ENCODE measurements at places on chromosomes 2 and 18.

DNA sequence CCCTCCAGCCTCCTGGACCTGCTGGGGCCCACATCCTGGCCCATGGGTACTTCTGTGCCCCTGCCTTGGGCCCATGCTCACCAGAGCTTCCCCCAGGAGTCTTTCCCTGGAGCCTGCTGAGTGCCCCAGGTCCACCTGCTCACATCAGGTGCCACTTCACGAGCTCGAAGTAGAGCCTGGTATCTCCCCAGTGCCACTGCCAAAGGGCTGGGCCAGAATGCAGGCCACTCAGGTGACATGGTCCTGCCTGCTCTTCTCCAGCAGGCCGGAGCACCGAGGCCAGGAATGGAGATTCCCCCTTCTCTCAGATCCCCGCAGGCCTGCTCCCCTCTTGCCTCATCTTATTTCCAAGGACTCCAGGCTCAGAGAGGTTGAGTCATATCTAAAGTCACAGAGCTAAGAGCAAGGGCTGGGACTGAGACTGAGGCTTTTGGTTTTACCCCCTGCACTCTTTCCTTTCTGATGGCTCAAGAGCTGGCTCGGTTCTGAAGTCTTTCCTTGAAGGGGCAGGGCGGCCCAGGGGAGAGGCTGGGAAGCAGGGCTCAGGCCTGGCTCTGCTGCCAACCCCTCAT, 79.2 kb downstream of the HS1BP3 start:
- no peak for DNase-seq

- peak; percentile 60 for DNase-seq
Observed at GRCh38 chr2:217166241-217166850, 306.5 kb upstream of the TNP1 start.

DNA sequence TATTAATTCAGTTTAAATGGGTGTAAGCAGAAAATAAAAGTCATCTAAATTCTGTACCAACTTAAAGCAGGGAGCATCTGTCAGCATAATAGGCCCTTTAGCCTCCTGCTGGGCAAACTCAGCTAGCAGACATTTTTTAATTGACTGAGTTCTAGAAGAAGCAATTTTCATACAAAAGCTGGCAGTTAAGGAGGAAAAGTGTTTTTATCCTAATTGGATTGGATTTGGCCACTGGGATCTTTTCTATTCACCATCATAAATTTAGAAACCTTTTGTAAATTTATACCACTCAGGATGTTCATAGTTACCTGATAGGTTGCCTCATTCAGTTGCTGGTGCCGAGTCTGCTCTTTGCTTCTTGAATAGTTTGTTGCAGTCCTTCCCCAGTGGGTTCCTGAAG, 262.7 kb upstream of the FSIP2 start:
- no peak for DNase-seq

DNA sequence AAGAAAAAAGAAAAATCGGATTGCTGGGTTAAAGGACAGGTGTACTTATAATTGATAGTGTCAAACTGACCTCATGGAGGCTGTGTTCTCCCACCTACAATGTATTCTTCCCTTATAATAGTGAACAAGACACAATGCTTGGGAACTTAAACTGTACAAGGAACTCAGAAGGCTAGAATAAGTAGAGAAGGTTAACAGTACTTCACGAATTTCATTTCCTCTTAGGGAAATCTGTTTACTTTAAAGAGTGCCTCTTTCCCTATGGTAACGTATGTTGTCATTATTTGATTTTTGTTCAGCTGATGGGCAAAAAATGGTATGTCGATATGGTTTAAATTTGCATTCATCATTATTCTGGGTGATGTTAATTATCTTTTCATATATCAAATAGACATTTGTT, 9.2 kb upstream of the HK2 start:
- no peak for DNase-seq

- DNase-seq: no peak
Observed at GRCh38 chr2:25358836-25359235, 17.1 kb upstream of the DNMT3A start.

DNA sequence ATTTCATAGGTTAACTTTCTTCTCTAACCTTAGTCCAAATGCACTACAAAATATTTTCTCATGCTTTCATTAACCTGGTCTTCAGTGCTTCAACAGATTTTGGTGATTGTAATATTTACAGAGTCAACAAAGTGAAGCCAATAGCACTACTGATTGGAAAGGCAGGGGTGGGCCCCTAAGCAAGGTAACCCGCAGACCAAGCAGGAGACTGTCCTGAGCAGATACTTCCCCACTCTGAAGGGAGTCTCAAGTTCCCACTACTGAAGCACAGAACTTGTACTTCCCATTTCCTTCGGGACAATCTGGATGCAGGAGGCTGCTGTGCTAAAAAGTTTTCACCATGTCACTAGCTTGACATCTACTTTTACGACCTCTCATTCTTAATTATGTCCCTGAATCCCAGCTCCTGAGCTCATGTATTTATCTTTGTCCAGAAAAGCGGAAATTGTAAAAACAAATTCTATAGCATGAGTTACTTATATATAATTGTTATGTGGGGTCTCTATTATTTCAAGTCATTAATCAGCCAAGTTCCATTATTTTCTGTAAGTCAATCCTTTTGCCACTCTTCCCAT, 311.6 kb upstream of the REV1 start:
- no peak for DNase-seq

DNA sequence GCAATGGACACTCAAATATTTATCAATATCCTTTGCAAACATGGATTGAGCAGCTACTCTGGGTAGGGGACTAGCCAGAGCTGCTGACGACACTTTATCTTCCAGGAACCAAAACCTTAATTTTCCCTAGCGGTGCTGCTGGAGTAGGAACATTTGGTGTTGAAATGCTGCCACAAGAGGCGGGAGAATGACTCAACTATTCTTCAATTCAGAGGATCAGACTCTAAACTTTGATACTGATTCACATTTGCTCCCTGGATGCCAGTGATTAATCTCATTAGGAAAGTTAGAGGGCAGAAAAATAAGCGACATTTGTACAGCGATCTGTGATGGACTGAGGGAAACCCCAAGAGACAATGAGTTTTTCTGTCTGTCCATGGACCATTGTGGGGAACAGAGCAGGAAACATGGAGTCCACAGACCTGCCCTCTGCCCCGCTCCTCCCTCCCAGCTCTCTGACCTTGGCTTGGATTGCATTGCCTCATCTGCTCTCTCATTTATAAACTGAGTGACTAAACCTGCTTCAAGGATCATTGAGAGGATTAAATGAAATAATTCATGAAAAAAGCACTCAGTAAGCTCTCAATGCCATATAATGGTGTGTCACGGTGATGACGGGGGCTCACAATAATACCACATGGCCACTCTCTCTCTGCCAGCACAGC, 12.6 kb upstream of the EPB41L3 start:
- peak; percentile 59 for DNase-seq

DNA sequence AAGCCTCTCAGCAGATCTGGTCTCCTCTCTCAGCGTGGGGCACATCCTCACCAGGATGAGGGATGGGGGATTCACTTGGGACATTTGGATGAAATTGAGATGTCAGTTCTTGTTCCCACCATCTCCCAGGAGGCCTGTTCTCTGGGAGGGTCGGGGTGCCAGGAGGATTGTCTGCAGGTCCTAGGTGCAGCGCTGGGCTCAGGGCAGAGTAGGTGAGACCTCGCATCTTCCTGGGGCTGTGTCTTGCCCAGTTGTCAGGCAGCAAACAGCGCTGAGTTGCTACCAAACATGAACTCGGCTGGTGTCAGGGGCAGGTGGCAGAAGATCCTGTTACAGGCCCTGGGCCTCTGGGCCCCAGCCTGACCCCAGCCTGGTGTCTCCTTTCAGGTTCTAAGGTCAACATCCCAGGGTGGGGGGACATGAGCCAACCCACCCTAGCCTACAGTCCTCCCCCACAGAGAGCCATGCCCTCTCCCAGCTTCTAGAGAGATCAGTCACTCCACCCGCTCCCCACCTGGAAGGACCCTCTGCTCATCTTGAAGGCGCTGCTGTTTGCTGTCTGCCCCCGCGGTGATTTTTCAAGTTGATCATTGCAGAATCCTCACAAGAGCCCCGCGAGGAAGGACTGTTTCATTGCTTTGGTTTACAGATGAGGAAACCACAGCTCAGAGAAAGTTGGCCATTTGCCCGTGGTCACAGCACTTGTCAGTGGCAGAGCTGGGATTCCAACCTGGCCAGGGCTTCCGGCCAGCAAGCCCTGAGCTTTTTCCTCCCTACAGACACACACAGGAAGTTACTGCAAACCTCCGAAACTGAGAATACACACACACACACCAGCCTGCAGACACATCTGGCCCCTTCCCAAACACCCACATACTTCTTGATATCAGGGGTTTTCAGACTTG, 83.9 kb downstream of the STPG4 start:
- peak; percentile 92 for DNase-seq

- no peak for DNase-seq
Observed at GRCh38 chr2:101146535-101146934, 4.6 kb downstream of the TBC1D8 start.

DNA sequence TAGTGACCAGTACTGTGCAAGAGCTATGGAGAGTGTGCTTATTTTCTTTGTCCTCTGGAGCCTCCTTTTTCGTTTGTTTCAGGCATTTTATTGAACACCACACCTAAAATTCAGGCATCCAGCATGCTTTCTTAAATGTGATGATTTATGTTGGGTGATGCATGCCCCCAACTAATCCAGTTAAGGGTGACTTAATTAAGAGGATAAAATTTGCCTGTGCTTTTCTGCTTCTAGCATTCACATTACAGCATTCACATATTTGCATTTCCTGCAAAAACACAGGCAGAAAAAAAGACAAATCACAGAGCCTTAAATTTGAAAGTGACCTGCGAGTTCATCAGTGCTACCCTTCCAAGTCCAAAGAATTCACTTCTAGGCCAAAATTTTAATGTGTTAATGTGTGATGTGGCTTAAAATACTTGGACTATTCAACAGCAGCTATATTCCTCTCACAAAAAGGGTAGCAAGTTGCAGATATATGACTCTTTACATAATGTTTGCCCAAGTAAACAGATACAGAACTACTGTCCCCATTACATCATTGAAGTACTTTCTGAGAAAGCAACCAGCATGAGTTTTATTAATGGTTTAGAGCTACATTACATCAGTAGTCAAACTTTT, 286.5 kb downstream of the THSD7B start:
- DNase-seq: no peak

DNA sequence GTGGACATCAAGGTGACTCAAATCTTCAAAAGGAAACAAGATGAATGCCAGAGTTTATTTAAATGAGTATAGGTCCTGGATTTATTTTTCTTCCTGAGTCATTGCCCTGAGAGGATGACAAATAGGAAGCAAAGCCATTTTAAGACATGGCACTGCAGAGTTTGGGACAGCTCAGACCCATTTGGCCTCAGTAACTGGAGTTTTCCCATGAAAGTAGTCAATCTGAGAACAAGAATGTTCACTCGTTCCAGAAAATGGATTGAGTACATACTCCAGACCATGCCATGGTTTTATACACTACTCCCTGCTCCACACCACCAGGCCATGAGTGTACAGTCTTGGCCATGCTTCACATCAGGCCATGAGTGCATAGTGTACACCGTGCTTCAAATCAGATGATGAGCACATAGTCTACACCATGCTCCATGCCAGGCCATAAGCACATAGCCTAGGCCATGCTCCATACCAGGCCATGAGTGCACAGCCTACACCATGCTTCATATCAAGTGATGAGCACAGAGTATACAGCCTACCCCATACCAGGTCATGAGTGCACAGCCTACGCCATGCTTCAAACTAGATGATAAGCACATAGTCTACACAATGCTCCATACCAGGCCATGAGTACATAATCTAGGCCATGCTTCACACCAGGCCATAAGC, 202.4 kb downstream of the FBXO15 start:
- DNase-seq: no peak

GRCh38 chr2:173983391-173983871, 18.3 kb upstream of the SP3 start:
- DNase-seq: peak; percentile 72

DNA sequence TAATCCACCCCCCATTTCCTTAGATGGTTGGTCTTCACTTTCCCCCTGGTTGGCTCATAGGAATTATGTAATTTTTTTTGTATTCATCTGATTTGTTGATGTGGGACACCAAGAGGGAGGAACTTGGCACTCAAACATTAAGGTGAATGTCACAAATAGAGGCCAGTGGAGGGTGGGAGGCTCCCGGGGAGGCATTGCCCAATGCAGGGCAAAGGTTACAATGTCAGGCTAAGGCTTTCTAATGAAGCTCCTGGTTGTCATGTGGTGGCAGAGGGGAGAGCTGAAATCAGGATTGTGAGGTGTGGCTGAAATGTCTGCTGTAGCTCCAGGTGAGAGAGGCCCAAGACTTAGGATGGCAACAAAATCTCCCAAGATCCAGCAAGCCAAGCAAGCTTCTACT, 42.7 kb downstream of the MPHOSPH10 start:
- no peak for DNase-seq

DNA sequence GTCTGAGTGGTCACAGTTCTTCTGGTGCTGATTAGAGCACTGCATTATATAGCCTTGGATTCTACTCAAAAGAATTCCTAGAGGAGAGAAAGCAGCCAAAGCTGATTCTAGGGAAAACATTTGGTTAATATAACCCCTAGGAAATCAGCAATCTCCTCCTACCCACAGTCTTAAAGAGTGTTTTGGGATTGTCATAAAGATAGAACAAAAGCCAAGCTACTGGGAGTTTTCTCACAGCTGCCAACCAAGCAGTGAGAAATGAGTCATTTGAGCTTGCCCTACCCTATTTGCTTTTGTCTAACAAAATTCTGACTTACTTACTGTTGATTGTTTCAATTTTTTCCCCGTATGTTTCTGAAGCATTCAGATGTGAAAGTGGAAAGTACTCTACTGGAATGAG, 469.3 kb downstream of the PLCL1 start:
- peak; percentile 72 for DNase-seq

DNA sequence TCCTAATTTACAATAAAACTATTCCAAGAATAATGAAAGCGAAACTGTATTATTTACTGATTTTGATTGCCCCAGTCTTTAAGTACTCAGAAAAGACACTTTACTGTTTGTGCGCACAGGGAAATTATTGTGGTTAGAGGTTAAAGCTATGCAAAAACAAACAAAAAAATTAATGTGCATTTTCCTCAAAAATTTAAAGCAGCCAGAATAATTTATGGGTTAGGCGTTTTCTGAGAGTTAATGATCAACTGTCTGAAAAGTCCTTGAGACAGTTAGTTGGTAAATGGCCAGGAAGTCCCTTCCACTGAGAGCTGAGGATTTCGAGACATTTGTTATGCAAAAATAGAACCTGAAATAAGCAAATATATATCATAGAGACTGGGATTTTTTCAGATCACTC, 143.3 kb downstream of the IRS1 start:
- peak; percentile 61 for DNase-seq

DNA sequence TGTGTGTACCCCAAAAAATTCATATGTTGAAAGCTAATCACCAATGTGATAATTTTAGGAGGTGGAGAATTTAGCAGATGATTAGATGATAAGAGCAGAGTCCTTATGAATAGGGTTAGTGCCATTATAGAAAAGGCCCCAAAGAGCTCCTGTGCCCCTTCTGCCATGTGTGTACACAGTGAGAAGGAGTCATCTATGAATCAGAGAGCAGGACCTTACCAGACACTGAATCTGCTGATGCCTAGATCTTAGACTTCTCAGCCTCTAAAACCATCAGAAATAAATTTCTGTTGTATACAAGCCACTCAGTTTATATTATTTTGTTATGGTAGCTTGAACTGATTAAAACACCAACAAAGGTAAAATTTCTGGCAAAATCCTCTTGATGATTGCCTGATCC, 560.0 kb upstream of the CDH2 start:
- no peak for DNase-seq

- DNase-seq: peak; percentile 16
Observed at GRCh38 chr2:5250482-5250881, 441.7 kb upstream of the SOX11 start.

- peak; percentile 25 for DNase-seq
Observed at GRCh38 chr2:175807031-175807873, 194.8 kb downstream of the LNPK start.

- peak; percentile 85 for DNase-seq
Observed at GRCh38 chr2:46836295-46837111, 79.1 kb downstream of the MCFD2 start.
